Cardiac muscle cell (in vitro differentiated cells and primary cell): ENCODE measurements at places on chromosomes 16 and 17. TPM values are rescaled to one million over a fixed set of nuclear protein-coding genes. Genes with fewer than 3 reads are reported as not detected.

Gene PPY
- not detected in 2 replicates for total RNA-seq

GRCh38 chr17:57466521-57466920 lies 210.2 kb downstream of the MSI2 start:
- peaks cover 23% of the 10 kb centered on the region for H3K4me1 ChIP-seq
- H3K27me3 ChIP-seq, result no peaks in the 10 kb centered on the region
- no peak for DNase-seq
- H3K4me3 ChIP-seq, result no peak overlapping the region

Gene CCDC144A
- 0.11 and 0.15 TPM in 2 replicates for total RNA-seq

DNA sequence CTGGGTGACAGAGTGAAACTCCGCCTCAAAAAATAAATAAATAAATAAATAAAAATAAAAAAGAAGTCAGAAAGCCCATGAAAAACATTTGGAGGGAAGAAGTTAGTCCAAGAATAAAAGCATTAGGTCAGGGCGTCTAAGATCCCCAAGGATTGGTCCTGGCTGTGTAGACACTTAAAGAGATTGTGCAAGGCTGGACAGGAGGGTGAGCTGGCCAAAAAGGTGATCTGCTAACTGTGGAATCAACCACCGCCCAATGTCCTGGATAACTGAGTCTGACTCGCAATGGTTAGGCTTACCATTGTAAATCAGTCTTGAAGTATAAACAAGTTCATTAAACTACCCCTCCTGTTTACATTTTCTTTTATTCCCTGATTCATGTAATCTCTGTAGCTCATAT lies 8.8 kb upstream of the ABCA8 start:
- no peaks in the 10 kb centered on the region for H3K36me3 ChIP-seq
- no peaks in the 10 kb centered on the region for H3K27me3 ChIP-seq
- DNase-seq, result no peak
- H3K27ac ChIP-seq, result no peak overlapping the region
- no peak overlapping the region for H3K4me3 ChIP-seq
- no peaks in the 10 kb centered on the region for H3K4me1 ChIP-seq

DNA sequence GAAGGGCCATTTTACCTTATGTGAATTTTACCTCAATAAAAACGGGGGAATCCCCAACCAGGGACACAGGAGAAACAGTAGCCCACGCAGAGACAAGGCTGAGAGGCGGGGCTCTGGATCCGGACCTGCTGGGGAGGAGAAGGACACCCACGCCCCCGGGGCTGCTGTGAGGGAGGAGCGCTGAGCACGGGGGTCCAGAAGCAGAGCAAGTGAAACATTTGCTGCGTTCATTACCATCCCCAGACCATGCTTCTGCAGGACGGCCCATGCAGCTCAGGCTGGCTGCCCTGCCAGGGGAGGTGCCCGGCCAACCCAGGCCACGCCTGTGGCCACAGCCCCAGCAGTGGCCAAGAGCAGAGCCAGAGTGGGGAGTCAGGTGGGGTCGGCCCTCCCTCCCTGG lies 50.0 kb downstream of the KCNJ18 start:
- H3K4me1 ChIP-seq, result no peaks in the 10 kb centered on the region
- DNase-seq, result no peak
- no peaks in the 10 kb centered on the region for H3K36me3 ChIP-seq
- no peaks in the 10 kb centered on the region for H3K27me3 ChIP-seq
- no peak overlapping the region for H3K4me3 ChIP-seq

Gene MPV17L
- total RNA-seq, result 1.3 and 1.4 TPM in 2 replicates

GRCh38 chr17:61002316-61002736 lies 324.7 kb downstream of the BCAS3 start:
- H3K4me3 ChIP-seq, result no peak overlapping the region
- no peaks in the 10 kb centered on the region for H3K36me3 ChIP-seq
- H3K4me1 ChIP-seq, result peaks cover 15% of the 10 kb centered on the region
- no peak overlapping the region for H3K27ac ChIP-seq

DNA sequence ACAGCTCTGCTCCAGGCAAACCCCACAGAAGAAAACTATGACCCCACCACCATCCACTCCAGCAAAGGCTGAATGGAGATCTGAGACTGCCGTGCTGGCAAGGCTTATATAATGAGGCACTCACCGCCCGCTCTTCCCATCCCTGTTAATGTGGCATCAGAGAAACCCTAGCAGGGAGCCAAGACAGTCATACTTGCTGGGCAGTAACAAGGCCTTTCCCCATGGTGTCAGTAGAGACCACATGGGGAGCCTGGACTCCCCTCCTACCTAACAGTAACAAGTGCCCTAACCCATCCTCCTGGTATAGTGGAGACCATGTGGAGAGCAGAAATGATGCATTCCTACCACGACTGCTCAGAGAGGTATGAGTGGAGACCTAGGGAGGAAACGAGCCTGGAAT lies 235.2 kb downstream of the C16orf78 start:
- no peak overlapping the region for H3K4me3 ChIP-seq
- no peaks in the 10 kb centered on the region for H3K27me3 ChIP-seq
- no peak overlapping the region for H3K27ac ChIP-seq
- H3K4me1 ChIP-seq, result peaks cover 5% of the 10 kb centered on the region
- H3K36me3 ChIP-seq, result no peaks in the 10 kb centered on the region

- no peaks in the 10 kb centered on the region for H3K36me3 ChIP-seq
- H3K4me1 ChIP-seq, result no peaks in the 10 kb centered on the region
- no peak overlapping the region for H3K4me3 ChIP-seq
These were observed 113.4 kb upstream of the KCNJ16 start for GRCh38 chr17:69961501-69962145.
